ENCODE measurements at places on chromosomes 13 and 19. TPM values are rescaled to one million over a fixed set of nuclear protein-coding genes. Genes with fewer than 3 reads are reported as not detected.

The SIGLEC11 gene
- 0.85 TPM for total RNA-seq

GRCh38 chr13:96112936-96113335, 23.0 kb downstream of the HS6ST3 start:
- ATAC-seq = no peak

The ZNF583 gene
- 6.2 TPM for total RNA-seq

DNA sequence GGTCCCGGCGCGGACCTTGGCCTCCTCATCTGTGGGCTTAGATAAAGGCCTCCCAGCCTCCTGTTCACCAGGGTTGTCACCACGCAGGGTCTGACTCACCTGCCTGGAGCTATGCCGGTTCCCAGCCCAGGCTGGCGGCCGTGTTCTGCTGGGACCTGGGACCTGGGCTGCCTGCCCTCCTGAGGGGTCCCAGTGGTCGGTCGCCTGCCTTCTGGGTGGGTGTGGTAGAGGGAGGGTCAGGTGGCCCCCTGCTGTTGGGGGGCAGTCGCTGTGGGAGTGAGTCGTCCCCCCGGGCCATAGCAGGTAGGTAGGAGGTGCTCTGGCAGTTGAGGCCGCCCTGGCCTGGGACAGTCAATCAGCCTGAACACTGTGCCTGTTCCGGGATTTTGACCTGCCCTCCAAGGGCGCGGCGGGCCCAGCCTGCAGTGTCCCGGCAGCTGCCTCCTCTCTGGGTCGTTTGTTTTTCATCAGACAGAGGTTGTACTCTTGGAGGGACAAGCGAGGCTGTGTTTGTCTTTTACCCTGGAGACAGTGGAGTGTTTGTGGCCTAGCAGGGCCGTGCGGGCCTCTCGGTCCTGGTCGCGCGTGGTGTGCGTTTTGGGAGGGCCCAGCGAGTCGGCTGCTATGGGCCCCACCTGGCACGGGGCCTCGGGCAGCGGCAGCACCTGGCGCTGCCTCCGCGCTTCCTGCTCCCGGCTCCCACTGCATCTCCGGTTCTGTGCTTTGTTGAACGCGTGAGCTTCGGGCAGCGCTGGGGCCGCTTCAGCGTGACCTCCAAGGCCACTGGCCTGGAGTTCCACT, 2.6 kb downstream of the ADAT3 start:
- no peak for ATAC-seq

The STARD13 gene
- total RNA-seq = 47.9 TPM

The ATP12A gene
- not detected for total RNA-seq

The SPRED3 gene
- 0.16 TPM for total RNA-seq

- peak; percentile 19 for ATAC-seq
Observed at GRCh38 chr19:4454747-4455718, 2.6 kb downstream of the UBXN6 start.

The ELANE gene
- total RNA-seq = 2.3 TPM

- no peak for ATAC-seq
Observed at GRCh38 chr13:44574466-44574855, 1.7 kb downstream of the TSC22D1 start.

The KIR2DL3 gene
- total RNA-seq = 0.25 TPM

The ZNF765 gene
- 8.9 TPM for total RNA-seq

The ZNF626 gene
- 15.6 TPM for total RNA-seq

Data from gastroesophageal sphincter (tissue), 4 donors.